ENCODE measurements at places on chromosomes 1 and 21.

GRCh38 chr1:231590453-231591198 lies 36.0 kb upstream of the DISC1 start:
- no peak for DNase-seq

DNA sequence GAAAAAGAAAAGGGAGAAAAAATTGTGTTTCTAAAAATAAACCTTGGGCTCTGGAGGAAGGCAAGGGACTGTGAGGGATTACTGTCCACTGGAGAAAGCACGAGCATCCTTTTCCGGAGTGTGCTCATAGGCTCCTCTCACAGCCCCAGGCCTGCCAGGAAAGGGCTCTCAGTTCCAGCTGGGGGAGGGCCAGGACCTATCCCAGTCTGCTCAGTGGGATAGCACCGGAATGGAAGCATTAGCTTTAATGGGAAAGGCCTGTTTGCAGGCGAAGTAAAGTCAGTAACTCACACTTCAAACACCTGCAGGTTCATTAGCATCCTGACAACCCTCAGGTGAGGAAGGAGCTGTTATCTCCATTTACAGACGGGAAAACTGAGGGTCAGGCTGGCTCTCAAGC lies 113.9 kb upstream of the USP24 start:
- DNase-seq: no peak

- no peak for DNase-seq
These were observed 2.7 kb downstream of the KHDC4 start for GRCh38 chr1:155931332-155932038.

DNA sequence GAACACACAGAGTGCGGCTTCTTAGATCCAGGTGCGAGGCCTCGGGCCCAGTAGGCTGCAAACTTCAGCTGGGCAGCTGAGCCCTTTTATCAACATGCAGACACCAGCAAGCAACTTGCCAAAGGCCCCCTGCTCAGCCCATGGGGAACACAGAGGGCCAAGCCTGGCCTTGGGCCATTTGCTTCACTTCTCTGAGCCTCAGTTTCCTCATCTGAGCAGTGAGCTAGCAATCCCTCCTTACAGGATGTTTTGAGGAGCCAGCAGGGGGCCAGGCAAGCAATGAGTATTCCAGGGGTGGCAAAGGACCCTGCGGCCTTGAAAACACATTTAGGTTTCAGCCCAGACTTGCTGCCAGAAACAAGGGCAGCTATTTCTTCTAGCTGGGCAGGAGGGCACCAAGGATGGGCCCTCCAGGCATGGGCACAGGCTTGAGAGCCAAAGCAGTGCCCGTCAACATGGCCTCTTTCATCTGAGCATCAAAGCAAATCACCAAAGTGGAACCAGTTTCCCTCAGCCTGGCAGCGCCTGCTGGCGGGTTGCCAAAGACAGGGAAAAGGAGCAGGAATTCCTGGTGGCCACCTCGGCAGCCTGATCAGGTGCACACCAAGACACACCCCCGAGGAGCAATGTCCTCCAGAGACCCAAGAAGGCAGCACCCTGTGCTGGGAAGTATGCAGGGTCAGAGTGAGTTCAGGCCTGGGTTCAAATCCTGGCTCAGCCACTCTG lies 1.4 kb downstream of the MATN1 start:
- no peak for DNase-seq

DNA sequence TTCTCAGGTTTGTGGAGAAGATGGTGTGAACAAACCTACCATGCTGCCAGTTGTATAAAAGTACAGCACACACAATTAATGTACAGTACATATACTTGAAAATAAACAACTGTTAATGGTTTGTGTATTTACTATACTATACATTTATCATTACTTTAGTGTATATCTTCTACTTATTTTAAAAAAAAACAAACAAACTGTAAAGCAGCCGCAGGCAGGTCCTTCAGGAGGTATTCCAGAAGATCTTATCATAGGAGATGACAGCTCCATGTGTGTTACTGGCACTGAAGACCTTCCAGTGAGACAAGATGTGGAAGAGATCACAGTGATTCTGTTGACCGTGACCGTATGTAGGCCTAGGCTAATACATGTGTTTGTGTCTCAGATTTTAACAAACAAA lies 155.7 kb downstream of the COP1 start:
- DNase-seq: no peak

GRCh38 chr21:38202811-38203210 lies 54.0 kb upstream of the KCNJ15 start:
- DNase-seq: no peak

- no peak for DNase-seq
These were observed 30.9 kb upstream of the TAL1 start for GRCh38 chr1:47262787-47263413.

- no peak for DNase-seq
These were observed 34.7 kb upstream of the POFUT2 start for GRCh38 chr21:45322231-45322959.

DNA sequence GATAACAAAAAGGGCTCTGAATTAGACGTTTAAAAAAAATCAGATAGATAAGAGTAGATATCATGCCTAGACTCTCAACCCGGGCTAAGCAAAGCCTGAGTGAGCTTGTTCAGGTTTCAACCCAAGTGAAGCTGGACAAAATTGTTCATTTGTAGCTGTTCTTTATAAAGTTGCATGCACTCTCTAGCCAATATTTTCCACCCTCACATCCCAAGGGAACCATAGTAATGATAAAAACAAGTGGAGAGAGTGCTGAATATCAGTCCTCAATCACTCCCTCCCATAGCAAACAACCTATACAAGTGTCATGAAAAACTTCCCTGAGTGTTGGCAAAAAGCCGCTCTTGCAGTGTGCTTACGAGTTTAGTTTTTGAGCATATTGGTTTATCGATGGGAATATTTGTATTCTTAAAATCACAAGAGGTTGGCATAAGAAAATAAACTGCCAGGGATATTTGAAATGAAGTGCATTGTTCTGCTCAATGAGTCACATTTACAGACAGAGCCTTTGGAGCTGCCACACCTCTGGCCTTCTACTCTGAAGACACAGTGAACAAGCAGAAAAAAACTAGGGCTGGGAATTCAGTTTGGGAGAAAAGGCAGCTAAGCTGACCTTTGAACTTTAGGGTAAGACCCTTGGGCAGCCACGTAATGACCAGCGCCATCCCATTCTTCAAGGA lies 2.2 kb upstream of the CLCA2 start:
- DNase-seq: no peak

GRCh38 chr1:180435566-180435965 lies 66.8 kb downstream of the ACBD6 start:
- DNase-seq: no peak

- DNase-seq: no peak
These were observed 38.9 kb downstream of the PGM1 start for GRCh38 chr1:63632110-63632509.

All from stimulated activated CD4-positive, alpha-beta T cell treated with anti-CD3 and anti-CD28 coated beads, Interleukin-1b, Interleukin-23, amount 100 ng/mL, for 1 hour (primary cell).